ENCODE measurements at places on chromosomes 2 and 18.

DNA sequence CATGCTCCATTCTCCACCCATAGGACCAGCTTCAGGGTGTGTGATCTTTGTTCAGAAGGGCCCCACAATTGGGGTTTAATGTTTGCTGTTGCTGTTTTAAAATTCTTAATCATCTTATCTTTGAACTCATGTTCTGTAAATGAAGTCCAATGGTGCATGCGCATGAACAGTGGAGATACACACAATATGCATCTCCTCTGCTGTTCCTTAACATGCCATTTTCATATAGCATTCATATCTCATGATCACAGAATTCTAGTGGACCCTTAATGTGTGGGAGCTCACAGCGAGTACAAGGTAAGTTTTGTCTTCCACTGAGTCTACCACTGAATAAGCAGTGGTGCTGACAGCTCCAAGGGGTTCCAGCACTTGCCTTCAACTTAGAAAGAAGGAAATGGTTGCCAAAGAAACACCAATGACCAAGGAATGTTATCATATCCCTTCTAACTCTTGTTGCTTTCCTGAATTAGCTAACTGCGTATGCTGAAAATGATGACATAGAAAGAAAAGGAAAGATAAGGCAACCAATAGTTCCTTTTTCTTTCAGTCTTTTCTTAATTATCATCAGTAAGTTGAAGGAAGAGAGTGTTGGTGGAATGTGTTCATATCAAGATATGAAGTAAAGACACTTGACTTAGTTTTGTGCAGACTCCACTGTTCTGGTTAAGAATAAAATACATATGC is 258.9 kb upstream of the FBXO11 start:
- no peak for DNase-seq

- DNase-seq, result no peak
These were observed 14.9 kb upstream of the FAP start for GRCh38 chr2:162258169-162258568.

- no peak for DNase-seq
These were observed 44.1 kb downstream of the ZNF385B start for GRCh38 chr2:179817181-179817841.

GRCh38 chr2:177295484-177295883 is 31.0 kb upstream of the NFE2L2 start:
- no peak for DNase-seq

DNA sequence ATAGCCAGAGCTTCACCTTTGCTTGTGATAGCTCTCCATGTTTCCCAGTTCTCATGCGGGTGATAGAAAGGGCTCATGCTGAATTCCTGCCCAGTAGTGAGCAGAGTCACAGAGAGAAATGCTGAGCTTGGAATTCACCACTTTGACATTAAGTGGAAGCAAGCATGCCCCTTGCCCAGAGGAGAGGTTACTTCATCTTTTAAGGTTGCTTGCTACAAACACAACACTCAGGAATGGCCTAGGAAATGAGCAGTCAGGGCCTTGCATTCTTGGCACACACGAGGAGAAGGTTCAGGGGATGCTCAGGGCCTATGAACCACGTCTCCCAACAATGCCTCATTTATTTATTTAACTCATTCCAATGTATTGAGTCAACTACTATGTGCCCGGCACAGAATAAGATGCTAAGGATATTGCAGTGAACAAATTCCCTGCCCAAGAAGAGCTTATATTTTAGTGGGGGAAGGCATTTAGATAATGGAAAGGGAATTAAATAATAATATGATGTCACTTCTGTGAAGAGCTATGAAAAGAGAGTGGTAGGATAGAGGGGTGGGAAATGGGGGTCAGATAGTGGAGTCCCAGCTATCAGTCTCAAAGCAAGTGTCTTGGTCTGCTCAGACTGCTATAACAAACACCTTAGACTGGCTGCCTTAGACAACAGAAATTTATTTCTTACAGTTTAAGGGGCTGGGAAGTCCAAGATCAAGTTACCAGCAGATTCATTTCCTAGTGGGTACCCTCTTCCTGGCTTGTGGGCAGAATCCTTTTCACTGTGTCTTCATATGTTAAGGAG is 42.1 kb downstream of the DDX18 start:
- no peak for DNase-seq
